Right forelimb (tissue), 1 donor: ENCODE measurements at places on chromosomes 11 and 22.

- no peak for DNase-seq
Measured at GRCh38 chr22:43969021-43969878, 14.0 kb downstream of the SAMM50 start.

- no peak for DNase-seq
Measured at GRCh38 chr11:46674463-46675287, 25.7 kb downstream of the ARHGAP1 start.

- DNase-seq, result peak; percentile 79
Measured at GRCh38 chr11:114762408-114762807, 84.1 kb downstream of the NXPE2 start.

GRCh38 chr11:59766542-59767224 lies 11.5 kb downstream of the STX3 start:
- DNase-seq, result no peak

DNA sequence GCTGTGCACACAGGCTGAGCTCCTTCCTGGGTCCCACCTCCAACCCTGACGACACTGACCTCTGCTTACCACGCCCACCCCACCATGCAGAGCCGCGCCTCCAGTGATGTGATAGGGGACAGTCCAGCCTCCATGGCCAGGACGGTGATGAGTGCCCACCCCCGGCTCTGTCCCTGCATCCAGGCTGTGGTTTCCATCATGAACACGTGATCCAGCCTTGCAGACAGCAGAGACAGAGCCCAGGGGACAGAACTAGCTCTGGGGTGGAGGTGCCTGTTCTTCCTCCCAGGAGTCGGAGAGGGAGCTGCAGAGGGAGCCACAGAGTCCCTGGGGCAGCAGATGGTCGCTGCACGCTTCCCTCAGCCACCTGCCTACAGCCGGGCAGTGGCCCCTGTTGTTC lies 42.6 kb upstream of the IGSF9B start:
- no peak for DNase-seq

DNA sequence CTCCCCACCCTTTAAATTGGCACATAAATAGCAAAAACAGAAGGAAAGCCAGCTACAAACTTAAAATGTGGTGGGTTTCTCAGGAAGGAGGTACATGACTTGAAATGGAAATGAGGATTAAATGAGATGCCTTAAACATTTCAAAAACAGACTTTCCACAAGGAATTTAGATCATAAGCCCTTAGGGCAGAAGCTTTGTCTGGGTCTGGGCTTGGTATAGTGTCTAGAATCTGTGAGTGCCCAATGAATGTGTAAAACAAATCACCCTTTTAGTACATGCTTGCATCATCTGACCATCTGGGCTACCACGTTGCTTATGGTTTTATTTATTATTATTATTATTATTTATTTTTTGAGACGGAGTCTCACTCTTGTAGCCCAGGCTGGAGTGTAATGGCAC lies 37.1 kb upstream of the CREB3L1 start:
- DNase-seq, result no peak

DNA sequence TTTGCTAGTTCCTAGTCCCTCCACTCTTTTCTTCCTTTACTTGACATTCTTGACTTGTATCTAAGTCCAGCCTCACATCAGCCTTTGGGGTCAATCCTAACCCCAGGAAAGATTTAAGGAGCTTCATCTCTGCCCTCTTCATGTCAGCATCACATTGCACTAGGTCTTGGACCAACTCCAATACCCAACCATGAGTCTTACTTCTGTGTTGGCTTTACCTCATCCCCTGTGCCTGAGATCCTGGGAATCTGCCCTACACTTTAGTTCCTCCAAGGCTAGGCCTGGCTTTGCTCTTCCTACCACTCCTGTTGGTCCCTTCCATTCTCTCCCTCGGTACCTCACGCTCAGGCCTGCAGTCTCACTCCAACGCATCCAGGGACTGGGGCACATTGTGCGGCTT lies 117.0 kb downstream of the SLC1A2 start:
- DNase-seq, result no peak

- no peak for DNase-seq
Measured at GRCh38 chr11:70146299-70146698, 56.8 kb upstream of the FADD start.

DNA sequence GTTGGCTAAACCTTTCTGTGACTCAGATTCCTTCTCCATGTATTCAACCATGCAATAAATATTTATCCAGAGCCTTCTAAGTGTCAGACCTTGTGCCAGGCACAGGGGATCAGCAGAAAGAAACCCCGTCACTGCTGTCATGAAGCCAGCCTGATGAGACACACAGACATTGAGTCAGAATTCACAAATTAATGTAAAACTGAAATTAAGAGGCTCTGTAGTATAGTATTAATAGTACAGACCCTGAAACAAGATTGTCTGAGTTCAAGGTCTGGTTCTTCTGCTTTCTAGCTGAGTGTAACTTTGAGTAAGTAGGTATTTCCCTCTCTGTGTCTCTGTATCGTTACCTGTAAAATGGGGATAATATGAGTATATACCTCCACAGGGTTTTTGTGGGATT lies 46.9 kb downstream of the ME3 start:
- DNase-seq, result no peak

DNA sequence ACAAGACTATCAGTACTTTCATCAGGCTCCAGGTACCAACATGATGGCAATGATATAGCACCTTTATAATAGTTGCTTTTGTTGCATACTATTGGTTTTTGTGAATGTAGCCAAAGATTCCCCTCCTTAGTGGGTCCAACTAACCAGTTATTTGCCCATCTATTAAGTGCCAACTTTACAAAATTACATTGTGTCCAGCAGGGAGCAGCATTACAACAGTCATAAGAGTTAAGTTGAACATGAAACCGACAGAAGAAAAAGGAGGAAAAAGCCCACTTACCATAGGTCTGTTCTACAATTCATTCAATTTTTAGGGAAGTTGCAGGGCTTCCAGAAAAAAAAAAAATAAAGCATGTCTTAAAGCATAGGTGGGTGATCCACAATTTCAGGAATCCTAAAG lies 21.6 kb downstream of the IMMP1L start:
- DNase-seq, result no peak

- no peak for DNase-seq
Measured at GRCh38 chr11:32796425-32796824, 2.0 kb upstream of the CCDC73 start.

DNA sequence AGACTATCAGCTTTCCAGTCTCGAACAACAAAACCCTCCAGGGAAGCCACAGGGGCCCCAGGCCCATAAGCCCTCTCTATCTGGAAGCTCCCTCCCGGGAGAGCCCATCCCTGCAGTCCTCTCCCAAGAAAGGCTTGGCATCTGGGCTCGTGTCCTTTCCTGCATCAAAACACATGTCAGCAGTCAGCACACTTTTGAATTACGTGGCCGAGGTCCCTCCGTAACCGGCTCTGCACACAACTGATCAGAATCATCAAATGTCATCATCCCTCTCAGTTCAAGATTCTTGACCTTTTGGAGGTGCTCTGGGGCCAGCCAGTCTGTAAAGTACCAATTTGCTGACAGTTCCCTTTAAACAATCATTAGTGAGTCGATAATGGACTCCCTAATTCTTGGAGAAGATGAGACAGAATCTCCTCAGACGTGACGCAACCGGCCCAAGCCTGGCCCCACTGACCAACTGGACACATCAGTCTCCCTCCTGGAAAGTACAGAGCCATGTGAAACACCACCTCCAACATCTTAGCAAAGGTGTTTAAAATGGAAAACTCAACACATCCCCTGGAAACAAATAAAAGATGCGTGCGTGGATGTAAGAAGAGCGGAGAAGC lies 33.6 kb downstream of the MAFF start:
- no peak for DNase-seq

DNA sequence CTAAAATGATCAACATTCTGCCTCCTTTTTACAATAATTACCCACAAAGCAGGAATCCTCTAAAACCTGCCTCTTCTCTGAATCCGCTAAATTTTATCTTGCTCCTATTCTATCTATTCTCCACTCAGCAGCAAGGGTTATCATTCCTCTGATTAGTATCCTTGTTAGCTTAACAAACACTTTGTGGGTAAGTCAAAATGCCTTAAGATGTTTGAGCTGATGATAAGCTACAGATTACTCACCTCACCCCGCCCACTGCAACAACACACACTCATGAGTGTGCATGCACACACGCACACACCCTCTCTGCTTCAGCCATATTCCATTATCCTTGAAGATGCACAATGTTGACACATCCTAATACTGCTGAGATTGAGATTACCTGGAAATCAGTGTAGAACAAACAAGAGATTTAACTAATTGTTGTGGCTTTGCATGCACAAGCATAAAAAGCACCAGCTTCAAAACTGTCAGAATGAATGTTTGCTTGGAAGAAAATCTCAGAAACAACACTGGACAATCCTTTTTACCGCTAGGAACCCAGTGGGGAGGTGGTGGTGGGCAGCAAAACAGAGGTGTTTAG lies 130.9 kb downstream of the BBOX1 start:
- DNase-seq, result no peak

GRCh38 chr11:70575396-70576060 lies 177.2 kb downstream of the CTTN start:
- DNase-seq, result peak; percentile 30

DNA sequence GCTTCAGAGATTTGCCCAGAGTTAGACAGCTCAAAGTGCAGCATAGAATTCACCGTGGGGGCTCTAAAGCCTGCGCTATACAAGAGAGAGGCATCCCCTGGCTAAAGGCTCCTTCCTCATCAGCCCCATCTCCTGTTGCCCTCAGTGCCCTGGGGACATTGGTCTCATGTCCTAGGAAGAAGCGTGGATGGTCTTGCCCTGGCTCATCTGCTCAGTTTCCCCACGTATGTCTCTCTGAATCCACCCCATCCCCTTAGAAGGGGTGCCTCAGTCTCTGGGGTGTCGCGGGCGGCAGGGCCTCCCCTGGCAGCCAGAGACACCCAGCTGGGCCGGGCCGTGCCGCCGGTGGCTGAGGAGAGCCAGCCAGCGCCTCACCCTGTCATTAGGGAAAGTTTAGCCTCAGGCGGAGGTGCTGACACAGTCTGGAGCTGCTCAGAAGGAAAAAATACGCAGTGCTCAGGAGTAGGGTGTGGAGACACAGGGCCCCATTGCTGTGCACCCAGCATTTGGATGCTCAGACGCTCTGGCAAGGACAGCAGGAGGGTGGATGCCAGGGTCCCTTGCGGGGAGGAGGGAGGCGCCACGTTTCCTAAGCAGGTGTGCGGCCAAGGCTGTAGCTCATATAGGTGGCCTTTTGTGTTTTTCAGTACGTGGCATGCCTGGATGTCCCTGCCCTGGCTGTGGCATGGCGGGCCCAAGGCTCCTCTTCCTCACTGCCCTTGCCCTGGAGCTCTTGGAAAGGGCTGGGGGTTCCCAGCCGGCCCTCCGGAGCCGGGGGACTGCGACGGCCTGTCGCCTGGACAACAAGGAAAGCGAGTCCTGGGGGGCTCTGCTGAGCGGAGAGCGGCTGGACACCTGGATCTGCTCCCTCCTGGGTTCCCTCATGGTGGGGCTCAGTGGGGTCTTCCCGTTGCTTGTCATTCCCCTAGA lies 1.3 kb downstream of the SLC39A13 start:
- DNase-seq, result no peak

DNA sequence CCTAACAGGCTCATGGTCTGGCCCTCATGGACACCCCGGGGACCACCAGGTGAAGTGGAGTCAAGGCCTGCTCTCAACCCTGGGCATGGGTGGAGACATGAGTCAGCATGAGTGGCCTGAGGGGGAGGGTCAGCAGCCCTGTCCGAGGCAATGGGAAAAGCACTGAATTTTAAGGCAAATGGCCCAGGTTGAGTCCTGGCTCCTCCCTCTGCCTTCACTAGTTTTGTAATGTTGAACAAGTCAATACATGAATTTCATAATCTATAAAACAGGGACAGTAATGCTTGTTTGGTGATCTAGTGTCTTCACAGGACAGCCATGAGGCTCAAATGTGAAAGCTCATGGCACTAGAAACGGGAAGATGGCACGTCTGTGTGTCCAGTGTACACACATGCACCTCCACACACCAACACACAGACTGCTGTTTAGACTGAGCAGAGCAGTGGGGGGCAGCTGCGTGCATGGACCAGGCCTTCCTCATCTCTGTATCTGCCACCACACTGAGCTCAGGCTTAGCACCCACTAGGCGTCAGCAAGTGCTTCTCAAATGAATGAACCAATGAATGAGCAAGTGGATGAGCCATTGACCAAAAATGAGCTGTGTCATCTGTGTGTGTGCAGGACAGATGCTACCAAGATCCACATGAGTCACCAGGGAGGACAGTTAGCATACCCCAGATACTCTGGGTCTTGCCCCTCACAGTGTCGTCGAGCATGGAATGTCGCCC lies 63.4 kb downstream of the NRXN2 start:
- no peak for DNase-seq

DNA sequence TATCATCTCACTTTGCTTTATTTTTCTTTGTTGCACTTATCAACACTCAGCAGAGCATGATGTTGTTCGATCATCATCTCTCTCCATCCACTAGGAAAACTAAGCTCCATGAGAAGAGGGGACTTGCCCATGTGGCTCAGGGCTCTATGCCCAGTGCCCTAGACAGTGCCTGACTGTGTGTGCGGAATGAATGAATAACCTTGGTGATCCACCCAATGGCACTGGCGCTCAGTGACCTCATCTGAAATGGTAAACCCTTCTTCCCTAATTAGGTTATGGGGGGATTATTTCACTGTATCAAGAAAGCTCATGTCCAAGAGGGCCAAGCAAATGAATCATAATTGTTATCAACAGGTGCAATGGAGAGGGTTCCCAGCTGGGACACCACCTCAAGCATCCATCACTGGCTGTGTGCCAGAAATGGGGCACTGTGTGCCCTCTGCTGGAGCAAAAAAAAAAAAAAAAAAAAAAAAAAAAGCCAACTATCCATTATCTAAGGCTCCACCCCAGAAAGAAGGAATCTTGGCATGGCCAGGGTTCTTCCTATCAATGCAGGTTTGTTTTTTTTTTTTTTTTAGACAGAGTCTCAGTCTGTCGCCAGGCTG lies 172.6 kb downstream of the LARGE1 start:
- no peak for DNase-seq

DNA sequence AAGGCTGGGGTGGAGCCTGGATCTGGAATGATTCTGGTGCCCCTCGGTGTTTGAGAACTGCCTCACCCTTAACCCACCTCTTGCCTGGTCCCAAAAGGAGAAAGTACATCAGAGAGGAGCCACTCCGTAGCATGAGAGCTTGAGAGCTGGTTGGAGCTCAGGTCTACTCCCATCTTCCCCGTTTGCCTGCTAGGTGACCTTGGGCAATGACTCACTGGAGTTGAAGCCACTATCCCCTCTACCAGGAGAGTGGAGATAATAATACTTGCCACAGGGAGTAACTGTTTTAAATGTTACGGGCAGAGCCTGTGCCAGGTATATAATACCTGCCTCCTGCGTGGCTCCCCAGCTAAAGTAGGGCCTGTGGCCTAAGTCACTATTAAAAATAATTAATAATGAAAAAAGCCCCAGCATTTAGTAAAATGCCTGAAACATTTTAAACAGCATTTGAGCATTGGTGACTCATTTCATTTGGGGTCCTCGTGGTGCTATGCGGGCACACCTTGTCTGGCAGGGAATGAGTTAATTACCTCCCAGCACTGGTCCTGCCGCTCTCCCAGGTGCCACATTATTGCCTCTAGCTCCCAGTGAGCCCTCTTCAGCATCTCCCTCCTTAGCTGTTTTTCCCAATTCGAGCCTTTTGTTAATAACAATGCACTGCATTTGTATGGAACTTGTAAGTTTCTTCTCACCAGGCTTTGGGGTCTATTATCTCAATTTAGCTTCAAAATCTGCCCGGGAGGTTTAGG lies 22.5 kb downstream of the CYTH4 start:
- no peak for DNase-seq

GRCh38 chr11:65448074-65448417 lies 25.4 kb downstream of the NEAT1 start:
- no peak for DNase-seq

GRCh38 chr11:75775056-75775455 lies 6.5 kb downstream of the DGAT2 start:
- DNase-seq, result no peak
